ENCODE measurements at places on chromosomes 16 and 17.

GRCh38 chr16:29821643-29822115 is 1.4 kb downstream of the MVP start:
- no peak for DNase-seq

DNA sequence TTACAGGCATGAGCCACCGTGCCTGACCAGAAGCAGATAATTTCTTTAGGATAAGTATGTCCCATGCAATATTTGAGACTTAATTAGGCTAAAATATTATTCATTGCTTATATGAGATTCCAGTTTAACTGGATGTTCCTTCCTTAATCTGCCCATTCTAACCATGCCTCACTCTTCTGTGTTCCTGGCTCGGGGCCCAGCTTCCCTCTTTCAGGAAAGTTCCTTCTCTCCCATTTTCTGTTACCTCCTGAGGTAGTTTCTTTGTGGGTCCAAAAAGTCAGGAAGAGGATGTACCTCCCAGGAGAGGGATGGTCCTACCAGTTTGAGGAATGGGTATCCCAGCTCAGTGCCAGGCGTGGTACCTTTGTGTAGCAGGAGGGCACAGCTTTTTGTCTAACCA is 23.3 kb downstream of the UNK start:
- no peak for DNase-seq

DNA sequence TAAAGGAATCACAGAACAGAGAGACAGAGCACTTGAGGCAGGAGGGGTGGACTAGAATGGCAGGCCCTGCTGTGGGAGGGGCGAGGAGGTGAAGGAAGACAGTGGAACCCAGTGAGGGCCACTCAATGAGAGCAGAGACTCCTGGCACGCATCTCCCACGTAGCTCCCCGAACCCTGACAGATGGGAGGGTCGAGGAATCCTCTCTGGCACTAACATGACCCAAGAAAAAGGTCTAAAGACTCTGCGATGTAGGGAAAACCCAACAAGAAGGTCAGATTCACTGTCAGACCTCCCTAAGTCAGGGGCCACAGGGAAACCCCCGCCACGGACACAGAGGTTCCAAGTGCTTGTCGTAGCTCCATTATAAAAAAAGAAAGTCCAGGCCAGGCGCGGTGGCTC is 15.0 kb downstream of the ZDHHC7 start:
- DNase-seq = no peak

GRCh38 chr17:40366861-40367518 is 2.5 kb upstream of the GJD3 start:
- DNase-seq = no peak

DNA sequence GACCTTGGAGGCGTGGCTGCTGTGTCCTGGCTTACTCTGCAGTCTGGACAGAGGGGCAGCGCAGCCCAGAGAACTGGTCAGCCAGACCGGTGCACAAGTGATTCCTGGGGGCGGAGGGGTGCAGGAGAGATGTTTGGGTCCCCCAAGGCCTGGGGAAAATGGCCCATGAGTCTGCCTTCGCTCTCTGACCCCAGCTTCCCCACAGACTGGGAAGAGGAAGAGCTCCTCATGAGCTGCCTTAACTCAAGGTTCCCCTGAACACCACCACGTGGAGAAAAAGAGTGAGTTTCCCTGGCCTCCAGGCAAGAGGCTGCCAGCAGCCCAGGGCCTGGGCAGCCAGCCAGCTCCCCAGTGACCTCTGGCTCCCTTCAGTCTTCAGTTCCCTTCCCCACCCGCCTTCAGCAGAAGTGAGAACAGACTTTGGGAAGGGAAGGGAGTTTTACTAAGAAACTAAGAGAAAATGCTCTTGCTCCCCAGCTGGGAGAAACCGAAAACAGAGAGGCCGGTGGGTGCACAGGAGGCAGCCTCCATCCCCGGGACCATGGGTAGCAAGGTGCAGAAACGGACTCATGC is 2.0 kb upstream of the C17orf99 start:
- DNase-seq = no peak

- no peak for DNase-seq
Measured at GRCh38 chr17:59327981-59328290, 3.5 kb upstream of the YPEL2 start.

DNA sequence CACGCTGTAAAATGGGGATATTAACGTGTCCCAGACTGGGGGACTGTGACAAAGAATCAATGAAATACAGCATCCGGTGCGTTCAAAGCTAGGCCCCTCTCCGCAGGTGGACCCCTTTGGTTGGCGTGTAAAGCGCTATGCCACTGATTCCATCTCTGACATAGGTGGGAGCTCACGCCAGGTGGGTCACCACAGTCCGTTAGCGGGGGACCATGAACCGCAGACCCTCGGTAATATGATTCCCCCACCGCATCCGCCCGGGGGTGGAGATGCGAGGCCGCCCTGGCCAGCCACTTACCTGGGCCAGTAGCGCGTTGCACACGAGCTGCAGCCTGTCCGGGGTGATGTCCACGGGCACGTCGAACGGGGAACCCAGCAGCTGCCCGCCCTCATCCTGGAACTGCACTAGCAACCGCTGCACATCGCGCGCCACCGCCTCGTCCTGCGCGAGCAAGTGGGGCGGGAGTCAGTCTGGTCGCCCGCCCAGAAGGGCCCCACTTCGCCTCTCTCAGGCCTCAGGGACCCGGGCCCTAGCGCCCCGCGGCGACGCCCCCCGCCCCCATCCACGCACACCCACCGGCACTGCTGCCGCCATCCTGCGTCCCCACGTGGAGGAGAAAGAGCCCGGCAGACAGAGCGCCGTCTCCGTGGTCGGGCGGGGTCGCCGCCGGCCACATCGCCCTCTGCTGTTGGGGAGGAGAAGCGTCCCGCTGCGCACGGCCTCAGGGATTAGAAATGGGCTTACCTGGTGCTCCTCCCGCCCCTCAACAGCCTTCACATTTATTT is at the start of gene NLE1:
Gene NLE1, minus strand, starts transcription at position 623 of the 786 bp plus-strand sequence. Its CDS starts 28 bp downstream, at position 595.
- peak; percentile 76 for DNase-seq

GRCh38 chr17:18004345-18004744 is 31.7 kb downstream of the DRC3 start:
- no peak for DNase-seq

DNA sequence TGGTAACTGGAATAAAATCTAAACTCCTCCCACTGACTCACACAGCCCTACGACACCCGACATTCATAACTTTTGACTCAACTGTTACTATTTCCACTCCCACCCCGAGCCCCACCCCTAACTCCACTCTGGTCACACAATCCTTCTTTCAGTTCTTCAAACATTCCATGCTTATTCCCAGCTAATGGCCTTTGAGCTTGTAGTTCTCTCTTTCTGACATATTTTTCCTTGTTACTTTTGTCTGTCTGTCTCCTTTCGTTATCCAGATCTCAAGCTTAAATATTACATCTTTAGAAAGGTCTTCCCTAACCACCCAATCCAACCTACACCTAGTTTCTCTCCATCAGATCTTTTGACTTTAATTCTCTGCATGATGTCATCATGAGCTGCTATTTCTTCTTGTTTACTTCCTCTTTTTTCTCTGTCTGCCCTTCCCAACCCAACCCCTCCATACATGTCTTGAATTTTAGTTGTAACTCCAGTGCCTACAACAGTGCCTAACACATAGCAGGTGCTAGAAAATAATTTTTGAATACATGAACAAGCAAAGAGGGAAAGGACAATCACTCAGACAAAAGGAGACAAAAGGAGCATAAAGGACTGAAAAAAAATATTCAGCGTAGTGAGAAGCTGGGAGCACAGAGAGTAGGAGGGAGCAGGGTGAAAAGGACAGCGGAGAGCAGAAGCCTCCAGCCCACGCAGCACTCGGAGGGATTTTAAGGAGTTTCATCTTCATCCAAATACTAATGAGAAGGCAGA is 65.2 kb upstream of the SMIM36 start:
- DNase-seq = no peak

- no peak for DNase-seq
Measured at GRCh38 chr17:73480740-73481139, 163.5 kb downstream of the SDK2 start.

DNA sequence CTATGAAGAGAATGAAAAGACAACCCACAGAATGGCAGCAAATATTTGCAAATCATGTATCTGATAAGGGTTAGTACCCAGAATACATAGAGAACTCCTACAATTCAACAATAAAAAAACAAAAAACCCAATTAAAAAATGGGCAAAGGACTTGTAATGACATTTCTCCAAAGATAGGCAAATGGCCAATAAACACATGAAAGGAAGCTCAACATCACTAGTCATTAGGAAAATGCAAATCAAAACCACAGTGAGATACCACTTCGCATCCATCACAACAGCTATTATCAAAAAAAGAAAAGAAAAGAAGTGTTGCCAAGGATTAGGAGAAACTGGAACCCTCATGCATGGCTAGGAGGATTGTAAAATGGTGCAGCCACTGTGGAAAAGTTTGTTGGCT is 45.1 kb upstream of the ARL6IP1 start:
- no peak for DNase-seq

DNA sequence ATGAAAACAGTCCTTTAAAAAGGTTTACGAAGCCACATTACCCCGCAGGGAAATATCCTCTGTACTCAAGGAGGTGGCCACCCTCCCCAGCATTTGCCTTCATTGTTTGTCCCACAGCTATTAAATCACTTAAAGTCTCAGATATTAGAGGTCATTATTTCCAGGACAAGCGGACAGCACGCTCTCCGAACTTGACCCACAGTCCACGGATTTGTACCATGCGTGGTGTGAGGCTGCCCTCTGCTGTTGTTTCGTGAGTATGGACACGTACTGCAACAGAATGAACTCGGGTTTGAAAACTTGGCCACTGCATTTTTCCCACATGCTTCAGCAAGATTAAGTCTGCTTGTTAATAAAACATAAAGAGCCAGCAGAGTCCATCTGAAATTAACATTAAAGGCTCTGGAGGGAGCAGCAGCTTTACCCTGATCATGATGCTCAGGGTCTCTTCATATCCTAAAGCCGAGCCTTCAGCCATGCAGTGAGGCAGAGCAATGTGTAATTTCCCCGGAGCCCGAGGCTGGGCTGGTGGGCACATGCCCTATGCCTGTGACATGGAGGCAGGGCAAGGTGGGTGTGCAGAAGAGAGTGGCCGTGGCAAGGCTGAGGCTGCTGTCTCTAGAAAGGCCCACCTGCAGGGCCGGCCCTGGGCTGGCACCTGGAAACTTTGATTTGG is 19.7 kb downstream of the MEAK7 start:
- DNase-seq = no peak

- no peak for DNase-seq
Measured at GRCh38 chr17:55545806-55546205, 34.6 kb upstream of the SMIM36 start.

DNA sequence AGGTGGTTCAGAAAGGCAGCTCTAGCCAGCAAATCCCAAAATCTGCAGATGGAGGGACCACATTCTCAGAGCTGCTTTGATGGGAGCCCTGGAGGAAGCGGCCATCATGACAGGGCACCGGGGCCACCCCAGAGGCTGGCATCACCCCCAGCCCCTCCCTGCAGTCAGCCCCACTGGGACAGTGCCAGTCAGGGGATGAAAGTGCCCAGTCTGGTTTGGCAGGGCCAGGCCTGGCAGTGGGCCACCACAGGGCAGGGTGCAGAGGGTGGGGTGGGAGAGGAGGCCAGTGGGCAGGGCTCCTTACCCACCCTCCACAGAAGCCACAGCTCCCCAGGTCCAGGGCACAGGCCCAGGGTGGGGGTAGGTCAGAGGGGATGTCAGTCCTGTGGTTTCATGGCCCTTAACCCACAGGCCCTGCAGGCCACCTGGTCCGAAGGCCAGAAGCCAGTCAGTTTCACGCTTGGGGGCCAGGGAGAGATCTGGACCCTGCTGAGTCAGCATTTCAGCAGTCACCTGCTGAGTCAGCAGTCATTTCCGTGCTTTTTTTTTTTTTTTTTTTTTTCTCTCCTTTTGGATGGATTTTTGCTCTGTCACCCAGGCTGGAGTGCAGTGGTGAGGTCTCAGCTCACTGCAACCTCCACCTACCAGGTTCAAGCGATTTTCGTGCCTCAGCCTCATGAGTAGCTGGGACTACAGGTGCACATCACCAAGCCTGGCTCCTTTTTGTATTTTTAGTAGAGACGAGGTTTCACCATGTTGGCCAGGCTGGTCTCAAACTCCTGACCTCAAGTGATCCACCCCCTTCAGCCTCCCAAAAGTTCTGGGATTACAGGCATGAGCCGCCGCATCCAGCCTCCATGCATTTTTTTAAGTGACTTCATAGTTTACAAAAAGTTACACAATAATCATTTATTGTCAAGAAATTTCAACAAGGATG is 10.4 kb downstream of the SLC25A10 start:
- no peak for DNase-seq

DNA sequence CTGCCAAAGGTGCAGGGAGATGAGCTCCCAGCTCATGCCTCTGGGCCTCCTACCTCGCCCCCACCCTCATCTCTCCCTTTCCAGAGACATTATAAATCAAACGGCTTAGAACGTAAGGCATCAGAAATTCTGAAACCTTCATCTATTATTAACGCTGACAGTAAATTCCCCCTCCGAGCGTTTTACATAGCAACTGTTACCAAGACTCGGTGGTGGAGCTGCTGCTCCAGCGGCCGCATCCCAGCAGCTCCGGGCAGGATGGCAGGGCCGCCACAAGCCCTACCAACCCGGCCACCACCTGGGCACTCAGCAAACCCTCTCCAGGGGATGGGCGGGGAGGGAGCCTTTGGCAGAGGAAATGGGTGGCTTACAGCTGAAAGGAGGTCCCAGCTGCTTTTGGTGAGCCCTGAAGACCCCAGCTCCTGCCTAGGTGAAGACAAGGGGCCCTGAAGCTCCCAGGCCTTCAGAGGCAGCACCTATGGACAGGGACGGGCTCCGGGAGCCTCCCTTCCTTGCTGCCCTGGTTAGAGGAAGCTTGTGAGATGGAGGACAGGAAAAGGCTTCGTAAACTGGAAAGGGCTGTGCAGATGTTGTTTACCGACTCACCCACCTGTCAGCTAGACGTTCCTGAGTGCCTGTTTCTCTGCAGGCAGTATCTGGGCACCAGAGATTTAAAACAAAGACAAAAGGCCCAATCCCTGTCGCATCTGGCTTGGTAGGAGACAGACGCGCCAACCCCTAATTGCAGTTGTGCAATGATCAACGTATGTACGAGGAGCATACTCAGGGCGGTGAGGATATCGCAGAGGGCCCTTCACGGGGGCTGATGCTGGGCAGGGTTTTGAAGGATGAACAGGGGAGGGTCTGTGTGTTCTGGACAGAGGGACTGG is 76.9 kb downstream of the RAI1 start:
- DNase-seq = no peak

DNA sequence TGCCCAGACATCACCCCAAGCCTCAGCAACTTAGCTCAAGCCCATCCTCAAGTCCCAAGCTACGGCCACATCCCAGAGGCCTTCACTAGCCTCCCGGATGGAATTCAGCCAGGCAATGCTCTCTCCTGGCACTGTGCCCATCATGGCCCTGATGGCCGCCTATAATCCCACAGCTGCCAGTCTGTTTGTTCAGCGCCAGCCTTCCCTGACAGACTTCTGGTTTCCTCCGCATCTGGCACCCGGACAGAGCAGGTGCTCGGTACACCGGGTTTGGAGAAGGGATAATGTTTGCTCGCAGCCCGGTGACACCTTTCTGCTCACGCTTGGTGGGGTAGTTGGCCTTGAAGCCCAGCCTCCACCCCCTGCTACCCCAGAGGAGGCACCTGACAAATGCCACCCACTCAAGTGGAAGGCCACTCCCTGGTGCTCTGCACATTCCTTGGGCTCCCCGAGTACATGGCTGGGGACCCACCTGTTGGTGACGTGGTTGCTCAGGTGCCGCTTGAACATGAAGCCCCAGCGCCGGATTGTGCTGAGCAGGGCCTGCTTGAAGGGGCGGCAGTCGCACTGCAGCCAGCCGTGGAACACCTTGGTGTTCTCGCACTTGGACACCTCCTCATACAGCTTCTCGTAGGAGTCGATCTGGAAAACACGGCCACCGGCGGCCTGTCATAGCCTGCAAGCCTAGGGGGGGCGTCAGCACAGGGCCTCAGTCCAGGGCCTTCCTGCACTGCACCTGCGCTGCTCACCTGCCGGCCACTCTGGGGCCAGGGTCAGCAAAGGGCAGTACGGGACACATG is 47.1 kb downstream of the DNAH17 start:
- no peak for DNase-seq

- DNase-seq = no peak
Measured at GRCh38 chr17:12656354-12656753, 9.3 kb upstream of the MYOCD start.

Data from stimulated activated CD8-positive, alpha-beta memory T cell treated with anti-CD3 and anti-CD28 coated beads, Interleukin-15, amount 100 ng/mL, for 4 hours (primary cell).